ENCODE measurements at places on chromosomes 6 and 20.

DNA sequence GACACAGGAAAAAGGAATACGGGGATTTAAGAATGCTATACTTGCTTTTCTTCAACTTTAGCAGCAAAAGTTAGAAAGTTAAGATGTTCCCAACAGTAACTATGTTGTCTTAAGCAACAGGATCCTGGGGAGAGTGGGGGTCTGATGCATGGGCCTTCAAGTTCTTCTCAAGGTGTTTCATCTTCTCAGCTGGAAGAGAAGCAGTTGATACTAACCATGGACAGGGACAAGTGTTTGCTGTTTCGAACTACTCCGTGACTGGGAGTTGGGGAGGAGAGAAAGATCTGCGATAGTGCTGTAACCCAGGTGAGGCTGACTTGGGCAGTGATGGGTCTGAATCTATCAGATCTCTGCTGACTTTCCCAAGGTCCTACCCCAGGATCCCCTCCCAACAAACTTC, 1.0 kb downstream of the OOEP start:
- no peak for DNase-seq

- no peak for DNase-seq
Measured at GRCh38 chr6:61711849-61712248, 574.2 kb downstream of the KHDRBS2 start.

- peak; percentile 63 for DNase-seq
Measured at GRCh38 chr20:5369629-5370028, 52.9 kb upstream of the PROKR2 start.

DNA sequence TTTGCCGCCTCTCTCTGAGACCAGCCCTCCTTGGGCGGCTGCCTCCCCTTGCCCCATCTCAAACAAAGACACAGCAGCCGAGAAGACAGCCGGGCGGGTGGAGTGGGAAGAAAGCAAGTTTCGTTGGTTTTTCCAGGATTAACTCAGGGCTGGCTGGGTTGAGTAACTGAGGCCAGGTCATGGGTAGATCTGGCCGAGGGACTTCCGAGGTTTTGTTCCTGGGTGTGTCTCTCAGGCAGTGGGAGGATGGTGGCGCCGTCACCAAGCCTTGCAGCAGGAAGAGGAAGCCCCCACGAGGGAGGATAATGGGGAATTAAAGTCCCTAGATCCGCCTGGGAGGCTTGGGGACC, 167.2 kb downstream of the TTLL2 start:
- DNase-seq = no peak

DNA sequence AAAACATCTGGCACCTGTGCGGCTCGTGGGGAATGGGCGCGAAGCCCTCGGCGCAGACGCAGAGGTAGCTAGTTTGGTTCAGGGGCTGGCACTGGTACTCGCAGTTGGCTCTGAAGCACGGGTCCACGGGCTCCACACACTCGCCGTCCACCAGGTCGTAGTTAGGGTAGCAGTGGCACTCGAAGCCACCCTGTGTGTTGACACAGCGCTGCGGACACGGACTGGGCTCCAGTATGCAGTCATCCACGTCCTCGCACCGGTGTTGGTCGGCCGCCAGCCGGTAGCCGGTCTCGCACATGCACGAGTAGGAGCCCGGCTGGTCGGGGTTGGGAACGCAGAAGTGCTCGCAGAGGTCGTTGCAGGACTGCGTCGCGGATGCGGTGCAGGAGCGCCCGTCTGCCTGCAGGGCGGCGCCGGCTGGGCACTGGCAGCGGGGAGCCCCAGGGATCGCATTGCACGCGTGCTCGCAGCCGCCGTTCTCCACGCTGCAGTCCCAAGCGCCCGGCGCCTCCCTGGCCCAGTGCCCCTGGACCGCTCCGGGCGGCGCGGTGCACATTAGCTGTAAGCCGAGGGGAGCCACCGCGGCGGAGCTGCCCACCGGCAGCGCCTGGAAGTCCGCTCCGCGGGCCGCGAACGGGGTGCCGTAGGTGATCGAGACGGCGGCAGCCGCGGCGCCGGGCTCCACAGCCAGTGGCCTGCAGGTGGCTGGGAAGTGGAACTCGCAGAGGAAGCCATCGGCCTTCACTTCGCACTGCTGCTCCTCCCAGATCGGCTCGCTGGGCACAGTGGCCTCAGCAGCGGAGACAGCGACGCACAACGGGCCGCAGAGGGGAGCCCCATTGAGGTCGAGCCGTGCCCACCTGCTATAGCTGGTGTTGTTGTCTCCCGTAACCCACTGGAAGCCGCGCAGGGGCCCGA, 930 bp downstream of the THBD start:
- peak; percentile 86 for DNase-seq
